T-cell (primary cell): ENCODE measurements at places on chromosomes 13 and 19. TPM values are rescaled to one million over a fixed set of nuclear protein-coding genes. Genes with fewer than 3 reads are reported as not detected.

DNA sequence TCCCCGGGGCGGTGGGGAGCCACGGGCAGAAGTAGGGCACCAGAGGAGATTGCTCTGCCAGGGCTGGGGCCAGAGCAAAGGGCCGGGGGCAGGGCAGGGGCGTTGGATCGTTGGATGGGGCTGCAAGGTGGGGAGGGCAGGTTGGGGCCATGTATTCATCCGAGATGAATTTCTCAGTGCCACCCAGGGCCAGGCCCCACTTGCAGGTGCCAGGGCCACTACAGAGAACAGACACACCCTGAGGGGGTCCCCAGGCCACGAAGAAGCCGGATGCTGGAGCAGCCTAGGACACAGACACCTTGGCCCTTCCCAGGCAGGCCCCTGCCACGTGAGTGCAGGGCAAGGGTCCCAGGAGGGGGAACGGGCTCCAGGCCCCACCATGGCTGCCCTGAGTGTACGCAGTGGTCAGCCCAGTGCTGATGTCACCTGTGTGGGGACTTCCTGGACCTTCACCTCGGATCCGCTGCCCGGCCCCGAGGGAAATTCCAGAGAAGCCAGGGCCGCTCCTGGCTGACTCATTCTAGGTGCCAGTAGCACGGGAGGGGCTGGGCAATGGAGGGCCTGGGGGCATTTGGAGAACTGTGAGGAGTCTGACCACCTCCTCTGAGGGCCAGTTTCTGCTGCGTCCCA is 9.6 kb upstream of the SBNO2 start:
- H3K36me3 ChIP-seq, result no peaks in the 10 kb centered on the region
- H3K27me3 ChIP-seq, result no peaks in the 10 kb centered on the region
- no peak for DNase-seq
- no peak overlapping the region for H3K4me3 ChIP-seq

- H3K27me3 ChIP-seq, result peaks cover 4% of the 10 kb centered on the region
- H3K4me3 ChIP-seq, result no peak overlapping the region
- H3K36me3 ChIP-seq, result no peaks in the 10 kb centered on the region
Observed at GRCh38 chr13:99908140-99908803, 63.3 kb downstream of the ZIC5 start.

DNA sequence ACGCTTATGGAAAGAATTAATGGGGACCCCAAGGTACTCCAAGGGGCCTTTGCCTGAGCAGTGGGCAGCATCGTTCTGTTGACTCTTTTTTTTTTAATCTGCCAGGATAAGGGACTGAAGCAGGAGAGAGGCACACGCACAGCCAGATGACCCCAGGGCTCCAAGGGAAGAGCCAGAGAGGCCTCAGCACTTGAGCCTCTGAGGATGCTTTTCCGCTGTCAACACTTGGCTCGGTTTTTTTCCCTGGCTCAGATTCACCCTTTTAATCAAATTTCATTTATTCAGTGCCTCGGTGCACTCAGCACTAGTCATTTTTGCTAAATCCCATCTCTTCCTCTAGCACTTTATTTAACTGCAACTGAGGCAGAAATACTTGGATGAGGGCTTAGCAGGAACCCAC is 226.3 kb downstream of the FGF9 start:
- no peak overlapping the region for H3K27ac ChIP-seq
- H3K27me3 ChIP-seq, result peaks cover 7% of the 10 kb centered on the region
- no peaks in the 10 kb centered on the region for H3K36me3 ChIP-seq
- H3K4me3 ChIP-seq, result no peak overlapping the region
- H3K4me1 ChIP-seq, result no peaks in the 10 kb centered on the region

- no peaks in the 10 kb centered on the region for H3K27me3 ChIP-seq
- no peaks in the 10 kb centered on the region for H3K36me3 ChIP-seq
- H3K27ac ChIP-seq, result no peak overlapping the region
Observed at GRCh38 chr13:60448907-60449510, 52.0 kb downstream of the TDRD3 start.

- no peak for DNase-seq
- H3K36me3 ChIP-seq, result no peaks in the 10 kb centered on the region
Observed at GRCh38 chr13:23504180-23504579, 66.0 kb upstream of the TNFRSF19 start.

Gene LGALS14
- not detected for total RNA-seq
